ENCODE measurements at places on chromosomes 7 and 10. TPM values are rescaled to one million over a fixed set of nuclear protein-coding genes. Genes with fewer than 3 reads are reported as not detected.

DNA sequence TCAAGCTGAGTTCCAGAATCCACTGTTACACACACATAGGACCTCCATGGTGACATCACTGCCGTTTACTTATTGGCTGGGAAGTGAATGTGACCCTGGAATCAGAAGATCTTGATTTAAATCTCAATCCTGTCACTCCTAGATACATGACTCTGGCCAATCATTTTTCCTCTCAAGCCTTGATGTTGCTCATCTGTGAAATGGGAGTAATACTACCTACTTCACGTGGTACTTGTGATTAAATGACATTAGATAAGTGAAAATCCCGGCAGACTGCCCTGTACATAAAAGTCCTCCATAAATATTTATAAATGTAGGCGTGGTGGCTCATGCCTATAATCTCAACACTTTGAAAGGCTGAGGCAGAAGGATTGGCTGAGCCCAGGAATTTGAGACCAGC is 88.0 kb upstream of the SVIL start:
- DNase-seq: no peak

DNA sequence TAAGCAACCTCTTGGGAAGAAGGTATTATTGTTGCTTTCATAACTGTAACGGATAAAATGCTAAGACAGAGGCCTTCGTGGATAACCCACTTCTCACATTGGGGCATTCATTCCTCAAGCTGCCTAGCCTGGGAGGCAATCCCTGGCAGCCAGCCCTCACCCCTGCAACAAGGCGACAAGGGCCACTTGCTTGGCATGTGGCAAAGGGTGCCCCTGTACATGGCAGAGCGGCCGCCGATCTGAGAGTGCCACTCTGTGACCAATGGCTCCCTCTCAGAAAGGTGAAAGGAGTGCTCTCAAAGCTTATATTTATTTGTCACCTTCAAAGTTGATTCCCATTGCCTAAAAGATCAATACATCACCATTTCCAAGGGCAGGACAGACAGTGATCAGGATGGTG is 31.9 kb downstream of the EBF3 start:
- no peak for DNase-seq

DNA sequence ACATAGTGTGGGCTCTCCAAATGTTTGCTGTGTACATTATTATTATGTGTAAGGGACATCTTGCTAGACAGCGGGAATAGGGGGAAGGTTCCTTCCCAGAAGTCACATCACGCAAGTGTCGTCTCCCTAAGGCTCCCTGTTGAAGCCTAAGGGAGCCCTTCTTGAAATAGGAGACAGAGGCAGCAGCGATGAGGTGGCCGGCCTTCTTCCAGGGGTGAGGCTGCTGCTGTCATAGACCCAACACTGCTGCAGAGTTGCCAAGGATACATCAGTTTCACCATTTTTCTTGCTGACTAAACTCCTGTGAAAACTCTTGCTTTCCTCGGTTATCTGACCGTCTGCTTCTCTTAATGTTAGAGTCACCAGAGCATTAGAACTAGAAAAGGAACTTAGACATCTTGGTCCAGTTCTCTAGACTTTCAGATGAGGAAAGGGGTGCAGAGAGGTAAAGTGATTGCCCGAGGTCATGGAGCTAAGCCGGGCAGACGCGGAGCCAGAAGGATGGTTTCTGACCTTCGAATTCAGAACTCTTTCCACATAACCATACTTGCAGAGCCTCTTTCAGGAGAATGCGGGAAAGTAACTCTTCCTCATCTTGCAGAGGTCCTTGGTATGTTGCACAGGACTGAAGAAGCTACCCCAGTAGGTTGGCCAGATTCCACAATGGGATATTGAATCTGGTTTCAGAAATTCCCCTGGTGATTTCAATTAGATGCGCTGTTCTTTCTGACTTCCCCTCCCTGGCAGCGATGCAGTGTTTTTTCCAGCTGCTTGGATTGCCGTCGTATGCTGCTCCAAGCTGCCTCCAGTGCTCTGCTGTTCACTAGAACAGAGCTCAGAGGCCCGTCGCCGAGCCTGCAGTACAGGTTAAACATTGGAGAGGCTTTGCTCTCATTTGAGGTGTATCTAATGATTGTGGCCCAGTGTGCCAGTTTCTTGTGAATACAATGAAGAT is 217.1 kb downstream of the CAMK1D start:
- no peak for DNase-seq

GRCh38 chr7:137772748-137773147 is 74.0 kb downstream of the DGKI start:
- no peak for DNase-seq

DNA sequence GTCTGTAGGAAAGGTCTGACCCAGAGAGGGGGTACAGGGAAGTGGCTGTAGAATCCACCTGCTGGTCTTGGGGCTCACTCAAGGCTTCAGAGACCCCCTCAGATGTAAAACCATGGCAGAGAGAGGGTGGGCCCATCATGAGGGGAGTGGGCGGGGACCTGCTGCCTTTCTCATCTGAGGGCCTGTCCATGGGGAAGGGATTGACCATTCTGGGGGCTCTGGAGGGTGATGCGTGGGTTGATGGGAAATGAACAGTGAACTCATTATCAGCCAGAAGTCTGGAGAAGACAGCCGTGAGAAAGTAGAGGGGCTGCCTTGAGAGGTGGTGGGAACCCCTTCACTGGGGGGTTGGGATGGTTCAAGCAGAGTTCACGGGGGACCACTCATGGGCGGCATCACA is 66.8 kb downstream of the MINDY4 start:
- DNase-seq: no peak

The CTAGE6 gene
- not detected for polyA plus RNA-seq

- DNase-seq: no peak
Measured at GRCh38 chr10:19577807-19578206, 238.4 kb upstream of the PLXDC2 start.

The SFTPA1 gene
- polyA plus RNA-seq: not detected

The GRID2IP gene
- 0.05 TPM for polyA plus RNA-seq

The HHEX gene
- 0.09 TPM for polyA plus RNA-seq

The TYW1B gene
- 2.4 TPM for polyA plus RNA-seq

GRCh38 chr7:7919449-7919945 is 49.1 kb upstream of the GLCCI1 start:
- no peak for DNase-seq

- DNase-seq: no peak
Measured at GRCh38 chr7:16345979-16346958, 75.1 kb downstream of the CRPPA start.

- no peak for DNase-seq
Measured at GRCh38 chr10:30114881-30115625, 55.7 kb upstream of the JCAD start.

GRCh38 chr10:16742165-16742960 is 74.9 kb downstream of the RSU1 start:
- DNase-seq: no peak

All from naive thymus-derived CD8-positive, alpha-beta T cell (primary cell).